Left colon (tissue), 2 donors: ENCODE measurements at places on chromosomes 4 and X. TPM values are rescaled to one million over a fixed set of nuclear protein-coding genes. Genes with fewer than 3 reads are reported as not detected.

GRCh38 chr4:142129931-142130330 lies 493.5 kb downstream of the IL15 start:
- DNase-seq, result no peak

GRCh38 chrX:16312761-16313623 lies 145.7 kb downstream of the MAGEB17 start:
- no peak for DNase-seq

DNA sequence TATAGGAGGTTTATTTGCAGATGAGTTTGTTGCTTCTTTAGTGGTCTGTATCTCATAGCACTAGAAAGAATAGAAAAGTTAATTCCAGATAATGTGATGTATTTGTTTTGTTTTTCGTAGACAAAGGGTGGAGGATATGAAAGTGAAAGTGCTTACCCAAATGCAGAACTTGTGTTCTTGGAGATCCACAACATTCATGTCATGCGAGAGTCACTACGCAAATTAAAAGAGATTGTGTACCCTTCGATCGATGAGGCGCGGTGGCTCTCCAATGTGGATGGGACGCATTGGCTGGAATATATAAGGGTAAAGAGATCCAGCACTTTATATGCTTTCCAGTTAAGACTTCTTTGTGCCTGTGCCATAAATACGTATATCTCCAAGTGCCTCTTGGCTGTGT lies 43.3 kb downstream of the MTMR1 start:
- no peak for DNase-seq

DNA sequence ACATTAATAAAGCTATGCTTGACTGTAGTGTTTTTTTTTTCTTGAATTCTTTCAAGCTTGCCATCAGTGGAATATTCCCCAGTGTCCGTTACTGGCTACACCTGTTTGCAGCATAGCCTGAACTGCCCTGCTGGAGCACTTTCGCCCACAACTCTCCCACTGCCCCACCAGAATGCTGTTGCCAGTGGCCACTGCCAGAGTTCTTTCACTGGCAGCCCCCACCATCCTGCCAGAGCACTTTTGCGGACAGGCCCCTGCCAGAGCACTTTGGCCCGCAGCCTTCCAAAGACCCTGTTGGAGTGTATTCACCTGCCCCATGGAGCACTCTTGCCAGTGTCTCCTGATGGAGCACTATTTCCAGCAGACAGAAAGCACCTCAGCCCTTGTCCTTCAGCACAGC lies 452.3 kb upstream of the GRID2 start:
- no peak for DNase-seq

The PIN4 gene
- 7.8 TPM for total RNA-seq

The TEX11 gene
- total RNA-seq, result 2.0 TPM
